ENCODE measurements at places on chromosomes 1 and 21.

DNA sequence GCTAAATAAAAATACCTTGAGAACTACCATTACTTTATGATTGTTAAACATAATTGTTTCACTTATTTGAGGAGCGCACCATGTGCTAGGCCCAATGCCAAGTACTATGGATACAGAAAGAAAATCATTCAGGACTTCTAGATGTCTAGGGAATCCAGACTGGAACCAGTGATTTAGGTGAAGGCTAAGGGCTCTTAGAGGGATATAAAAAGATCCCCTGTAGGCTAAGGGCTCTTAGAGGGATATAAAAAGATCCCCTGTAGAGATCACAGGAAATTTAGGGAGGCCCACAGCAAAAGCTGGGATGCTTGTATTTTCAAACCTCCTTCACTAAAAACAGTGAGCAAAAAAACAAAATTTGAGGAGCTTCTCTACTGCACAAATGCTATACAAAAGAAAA is 6.7 kb downstream of the TOR1AIP2 start:
- no peak for DNase-seq

DNA sequence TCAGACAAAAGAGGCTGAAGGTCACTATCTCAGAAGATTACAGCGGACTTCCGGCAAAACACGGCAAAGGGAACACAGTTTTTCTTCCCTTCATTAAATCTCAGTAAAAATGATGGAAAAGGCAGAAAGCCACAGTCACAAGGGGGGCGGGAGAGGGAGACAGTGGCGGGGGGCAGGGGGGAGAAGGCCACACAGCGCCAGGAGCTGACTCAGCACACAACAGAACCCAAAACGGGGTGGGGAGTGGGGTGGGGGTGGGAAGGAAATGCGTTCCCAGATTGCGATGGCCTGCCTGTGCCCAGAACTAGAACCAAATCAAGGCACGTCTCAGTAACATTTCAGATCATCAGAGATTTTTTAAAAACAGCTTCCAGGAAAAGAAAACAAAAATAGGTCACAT is 13.4 kb downstream of the CFAP74 start:
- no peak for DNase-seq

- DNase-seq: no peak
Measured at GRCh38 chr1:2080884-2081283, 30.7 kb downstream of the PRKCZ start.

- no peak for DNase-seq
Measured at GRCh38 chr1:55287723-55288122, 72.6 kb upstream of the USP24 start.

- DNase-seq: no peak
Measured at GRCh38 chr1:117009132-117009531, 7.6 kb downstream of the CD101 start.

GRCh38 chr1:213569816-213570150 is 418.0 kb upstream of the PROX1 start:
- no peak for DNase-seq

DNA sequence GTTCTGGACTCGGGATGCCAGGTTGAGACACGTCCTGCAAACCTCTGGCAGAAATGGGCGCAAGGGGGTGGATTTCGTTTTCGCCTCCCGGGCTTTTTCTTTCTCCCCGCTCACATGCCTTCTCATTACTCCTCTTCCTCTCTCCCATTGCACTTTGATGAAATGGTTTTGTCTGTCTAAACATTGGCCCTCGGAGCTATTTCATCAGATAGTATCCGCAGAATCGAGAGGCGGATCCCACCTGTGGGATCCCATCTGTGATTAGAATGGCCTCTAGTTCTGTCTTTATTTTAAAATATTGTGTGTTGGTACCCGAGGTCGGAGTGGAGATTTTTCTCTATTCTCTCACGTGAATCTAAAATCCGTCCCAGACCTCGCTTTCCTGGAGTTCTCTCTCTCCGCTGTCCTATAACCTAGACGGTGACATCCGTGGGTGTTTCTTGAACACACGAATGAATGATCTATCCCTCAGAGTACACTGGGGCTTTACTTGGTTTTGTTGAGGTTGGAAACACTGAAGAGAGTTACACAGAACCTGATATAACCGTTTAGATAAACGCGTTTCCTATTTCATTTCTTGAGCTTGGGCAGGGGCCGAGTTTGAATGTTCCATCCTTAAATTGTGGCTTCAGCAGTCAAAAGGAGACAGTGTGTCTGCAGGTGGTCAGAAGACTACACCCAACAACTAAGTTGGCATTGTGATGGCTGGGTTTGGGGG is 2.0 kb downstream of the EDARADD start:
- DNase-seq: no peak

DNA sequence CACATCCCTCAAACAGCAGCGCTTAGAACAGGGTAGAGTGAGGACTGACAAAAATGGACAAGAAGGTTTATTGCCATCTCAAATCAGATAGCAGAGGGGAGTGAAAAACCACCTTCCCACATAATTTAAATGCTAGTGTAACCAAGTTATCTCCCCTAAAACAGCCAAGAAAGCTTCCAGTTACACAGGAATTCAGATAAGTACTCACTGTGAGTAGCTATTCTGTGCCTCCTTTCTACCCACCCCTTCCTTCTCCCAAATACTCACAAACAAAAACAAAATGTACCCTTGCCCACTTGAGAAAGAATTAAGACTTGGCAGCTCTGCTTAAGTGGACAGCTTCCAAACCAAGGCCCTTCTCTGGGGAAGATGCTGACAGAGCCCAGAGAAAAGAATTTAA is 9.1 kb downstream of the OTUD7B start:
- no peak for DNase-seq

- no peak for DNase-seq
Measured at GRCh38 chr1:238401144-238401543, 510.4 kb upstream of the ZP4 start.

GRCh38 chr21:39392981-39393380 is 44.1 kb upstream of the HMGN1 start:
- DNase-seq: no peak

DNA sequence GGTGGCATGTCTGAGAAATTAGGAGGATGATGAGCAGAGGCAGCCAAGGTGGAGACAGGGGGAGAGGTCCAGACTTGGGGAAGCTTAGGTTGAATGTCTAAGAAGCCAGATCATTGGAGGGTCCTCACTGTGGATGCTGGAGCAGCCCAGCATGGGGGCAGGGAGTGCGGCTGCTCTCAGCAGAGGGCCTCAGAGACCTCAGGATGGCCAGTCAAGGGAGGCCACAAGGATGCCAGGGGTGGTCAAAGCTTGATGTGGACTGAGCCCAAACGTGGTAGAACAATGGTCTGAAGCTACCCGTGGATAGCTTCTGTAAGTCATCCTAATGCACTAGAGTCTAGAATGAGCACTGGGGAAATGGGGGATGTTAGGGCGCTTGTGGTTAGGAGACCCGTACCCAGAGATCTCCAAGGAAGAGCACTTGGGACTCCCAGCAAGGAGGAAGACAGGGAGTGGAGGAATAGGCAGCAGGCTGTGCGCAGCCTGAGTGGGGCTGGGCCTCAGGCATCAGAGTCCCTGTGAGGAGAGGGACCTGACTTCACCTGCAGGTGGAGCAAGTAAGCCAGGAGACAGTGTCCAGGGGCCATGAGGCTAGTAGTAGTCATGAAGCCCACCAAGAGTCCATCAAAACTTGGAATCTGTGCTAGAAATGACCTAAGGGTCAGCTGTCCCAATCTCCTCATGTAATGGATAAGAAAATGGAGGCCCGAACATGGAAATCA is 4.3 kb upstream of the S100A9 start:
- DNase-seq: no peak

DNA sequence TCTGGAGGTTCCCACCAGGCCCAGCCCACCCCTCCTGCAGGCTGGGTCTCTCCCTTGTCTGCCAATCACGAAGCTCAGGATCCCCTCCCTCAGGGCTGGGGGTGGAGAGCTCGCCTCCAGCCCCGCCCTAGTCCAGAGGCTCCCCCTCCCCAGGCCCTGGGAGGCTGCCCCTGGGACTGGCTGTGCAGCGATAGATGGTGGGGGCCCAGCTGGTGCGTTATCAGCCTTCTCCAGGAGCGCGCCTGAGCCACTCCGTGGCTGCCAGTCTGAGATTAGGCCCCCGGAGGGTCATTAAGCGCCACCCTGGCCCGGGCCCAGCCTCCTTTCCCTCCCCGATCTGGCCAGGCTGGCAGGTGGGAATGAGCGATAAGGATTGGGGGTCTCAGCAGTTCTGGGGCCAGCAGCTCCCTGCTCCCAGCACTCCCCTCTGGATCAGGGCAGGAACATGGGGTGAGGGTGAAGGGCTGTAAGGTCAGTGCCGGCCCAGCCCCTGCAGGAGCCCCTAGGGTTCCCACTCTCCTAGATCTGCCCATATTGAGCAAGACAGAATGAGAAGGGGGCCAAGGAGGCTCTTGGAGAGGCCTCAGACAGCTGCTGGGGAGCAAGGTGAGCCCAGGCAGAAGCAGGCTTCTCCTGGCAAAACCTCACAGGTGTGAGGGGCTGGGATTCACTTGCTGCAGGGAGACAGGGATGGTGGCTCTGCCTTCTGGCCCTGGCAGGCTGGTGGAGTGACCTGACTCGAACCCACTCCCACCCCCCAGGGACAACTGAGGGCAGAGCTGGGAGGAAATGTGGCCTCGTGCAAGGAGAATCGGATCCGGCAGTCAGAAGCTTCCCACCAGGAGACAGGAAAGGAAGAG is 8.5 kb downstream of the PDZK1IP1 start:
- DNase-seq: no peak

Measured in activated T-cell treated with anti-CD3 and anti-CD28 coated beads for 1 hour (primary cell).